ENCODE measurements at places on chromosomes 4 and X. TPM values are rescaled to one million over a fixed set of nuclear protein-coding genes. Genes with fewer than 3 reads are reported as not detected.

Gene YIPF6
- 43.5 TPM for total RNA-seq

Gene LRP2BP
- 0.85 TPM for total RNA-seq

Gene DBET
- total RNA-seq, result under 0.01 TPM

Gene KIF4A
- total RNA-seq, result 1.4 TPM

Gene TNIP3
- not detected for total RNA-seq

Gene GRK4
- 2.8 TPM for total RNA-seq

Gene CXorf58
- total RNA-seq, result not detected

Gene AFP
- total RNA-seq, result not detected
